ENCODE measurements at places on chromosomes 6 and 20. TPM values are rescaled to one million over a fixed set of nuclear protein-coding genes. Genes with fewer than 3 reads are reported as not detected.

GRCh38 chr20:56656632-56657031, 27.5 kb downstream of the TFAP2C start:
- no peak for DNase-seq

DNA sequence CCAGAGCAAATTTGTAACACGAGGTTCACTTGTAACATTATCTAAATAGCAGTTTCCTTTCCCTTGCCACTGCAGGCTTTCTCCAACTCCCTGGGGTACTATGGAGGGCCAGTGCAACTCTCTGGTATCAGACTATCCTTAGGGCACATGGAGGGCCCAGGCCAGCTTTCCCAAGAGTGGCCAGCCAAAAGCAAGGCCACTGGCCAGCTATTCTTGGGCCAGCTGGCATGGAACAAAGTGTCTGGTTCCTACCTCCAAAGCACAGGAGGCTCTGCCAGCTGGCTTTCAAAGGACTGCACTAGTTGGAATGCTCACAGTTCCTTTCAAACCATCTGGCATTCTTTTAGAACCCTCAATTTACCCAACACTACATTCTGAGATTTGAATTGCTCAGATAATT, 8.7 kb downstream of the RNF24 start:
- no peak for DNase-seq

DNA sequence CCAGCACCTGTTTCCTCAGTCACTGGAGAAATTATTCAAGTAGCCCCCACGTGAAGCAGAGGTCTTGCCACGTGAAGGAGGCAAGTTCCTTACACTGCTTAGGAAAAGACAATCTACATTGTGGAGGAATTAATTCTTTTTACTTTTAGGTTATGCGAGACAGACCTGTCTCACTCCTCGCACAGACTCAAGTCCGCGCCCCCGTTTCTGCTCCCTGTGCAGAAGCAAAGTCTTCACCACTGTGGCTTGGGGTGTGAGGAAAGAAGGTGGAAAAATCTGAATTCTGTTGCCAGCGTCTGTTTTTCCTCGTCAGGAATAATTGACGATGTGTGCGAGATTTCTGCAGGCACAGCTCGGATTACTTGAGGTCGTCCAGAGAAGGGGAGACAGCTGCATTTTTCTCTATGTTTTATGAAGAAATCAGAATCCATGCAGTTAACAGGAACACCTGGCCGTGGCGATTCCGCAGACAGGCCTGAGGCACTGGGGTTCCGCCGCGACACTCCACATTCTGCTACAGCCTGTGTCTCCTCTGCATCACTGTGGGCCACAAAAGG, 185.1 kb downstream of the SMOC2 start:
- no peak for DNase-seq

DNA sequence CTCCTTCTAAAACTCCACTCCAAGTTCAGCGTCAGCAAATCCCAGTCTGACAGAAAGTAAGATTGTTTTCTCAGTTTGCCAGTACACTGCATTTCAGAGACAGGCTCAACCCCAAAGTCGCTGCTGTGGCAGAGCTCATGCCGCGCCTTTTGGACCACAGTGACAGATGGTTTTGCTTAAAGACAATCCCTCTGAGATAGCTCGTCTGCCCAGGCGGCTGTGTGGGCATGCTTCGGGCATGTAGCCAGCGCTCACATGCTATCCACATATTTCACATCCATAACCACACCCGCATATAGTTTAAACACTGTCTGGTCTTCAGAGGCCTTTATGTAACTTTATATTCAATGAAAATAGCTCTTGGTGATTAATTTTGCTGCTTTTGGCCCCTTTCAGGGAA, 14.7 kb upstream of the PXDC1 start:
- DNase-seq, result no peak

GRCh38 chr6:132972971-132973370, 158.6 kb downstream of the RPS12 start:
- no peak for DNase-seq

GRCh38 chr6:3159805-3160781, 2.7 kb upstream of the TUBB2A start:
- peak; percentile 68 for DNase-seq

DNA sequence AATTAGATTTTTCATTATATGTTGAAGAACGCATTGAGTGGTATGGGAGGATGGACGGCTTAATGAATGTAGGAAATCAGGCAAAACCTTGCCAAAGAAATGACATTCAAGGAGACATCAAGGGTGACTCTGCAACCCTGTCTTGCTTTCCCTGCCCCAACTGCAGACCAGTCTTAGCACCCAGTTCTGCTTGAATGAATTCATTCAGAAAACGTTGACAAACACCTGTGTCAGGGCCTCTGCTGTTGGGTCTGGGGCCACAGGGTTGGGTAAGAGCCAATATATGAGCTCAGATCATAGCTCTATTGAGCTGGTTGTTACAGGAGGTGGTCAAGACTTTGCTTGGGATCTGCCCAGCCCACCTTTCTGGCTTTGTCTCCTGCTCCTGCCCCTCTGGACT, 7.7 kb upstream of the ASXL1 start:
- no peak for DNase-seq

The TMEM14B gene
- total RNA-seq, result 109 TPM

The CFB gene
- 0.92 TPM for total RNA-seq

Measured in foreskin keratinocyte (primary cell).